ENCODE measurements at places on chromosomes 5 and 9.

GRCh38 chr5:179417696-179418095 is 72.4 kb upstream of the ADAMTS2 start:
- DNase-seq, result no peak

GRCh38 chr5:35172533-35172932 is 57.8 kb downstream of the PRLR start:
- no peak for DNase-seq

DNA sequence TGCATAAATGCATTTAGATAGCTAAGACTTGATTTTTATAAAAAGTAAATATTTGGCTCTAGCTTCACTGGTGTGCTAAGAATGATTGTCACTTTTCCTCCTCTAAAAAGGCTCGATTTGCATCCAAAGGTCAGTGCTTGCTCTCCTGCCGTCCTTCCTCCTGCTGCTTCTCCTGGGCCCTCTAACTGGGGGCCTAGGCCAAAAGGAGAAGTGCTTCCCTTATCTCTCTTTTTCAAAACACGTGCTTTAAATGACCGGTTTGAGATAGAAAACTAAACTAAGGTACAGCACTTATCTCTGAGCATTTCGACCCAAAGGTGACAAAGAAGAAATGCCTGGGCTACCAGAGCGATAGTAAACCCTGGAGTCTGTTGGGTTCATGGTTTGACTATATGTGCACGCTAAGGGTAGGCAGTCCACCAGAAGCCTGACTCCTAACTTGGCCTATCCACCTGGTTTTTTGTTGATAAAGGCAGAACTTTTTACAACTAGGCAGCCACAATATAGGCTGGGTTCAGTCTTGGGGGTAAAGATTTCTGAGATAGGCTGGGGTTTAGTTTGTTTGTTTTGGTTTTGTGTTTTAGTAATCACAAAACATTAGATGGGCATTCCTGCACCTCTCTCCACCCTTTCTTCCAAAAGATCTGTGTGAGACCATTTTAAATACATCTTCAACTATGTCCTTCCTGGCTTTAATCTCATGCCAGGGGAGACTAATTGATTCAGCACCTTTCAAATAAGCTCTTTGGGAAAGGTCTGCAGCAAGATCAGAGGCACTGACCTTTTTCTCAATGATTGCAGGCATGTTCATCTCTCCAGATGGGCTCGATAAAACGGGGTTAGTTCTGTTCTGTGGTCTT is 3.8 kb downstream of the NR2F1-AS1 start:
- DNase-seq, result no peak

DNA sequence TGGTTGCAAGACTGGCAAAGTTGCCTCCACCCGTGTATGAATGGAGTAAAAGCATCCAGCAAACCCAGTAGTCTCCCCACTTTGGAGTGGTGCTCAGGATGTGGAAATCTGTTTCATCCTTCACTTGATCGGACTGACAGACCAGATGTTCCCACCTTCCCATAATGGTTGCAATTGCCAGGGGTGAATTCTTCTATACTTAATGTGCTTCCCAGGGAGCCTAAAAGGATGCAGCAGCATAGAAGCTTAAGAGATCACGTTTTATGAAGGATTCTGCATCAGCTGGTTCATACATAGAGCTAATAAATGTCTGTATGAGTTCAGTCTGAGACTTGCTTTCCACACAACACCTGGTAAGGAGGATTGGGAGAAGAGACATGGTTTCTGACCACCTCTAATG is 198.8 kb upstream of the S1PR3 start:
- no peak for DNase-seq

DNA sequence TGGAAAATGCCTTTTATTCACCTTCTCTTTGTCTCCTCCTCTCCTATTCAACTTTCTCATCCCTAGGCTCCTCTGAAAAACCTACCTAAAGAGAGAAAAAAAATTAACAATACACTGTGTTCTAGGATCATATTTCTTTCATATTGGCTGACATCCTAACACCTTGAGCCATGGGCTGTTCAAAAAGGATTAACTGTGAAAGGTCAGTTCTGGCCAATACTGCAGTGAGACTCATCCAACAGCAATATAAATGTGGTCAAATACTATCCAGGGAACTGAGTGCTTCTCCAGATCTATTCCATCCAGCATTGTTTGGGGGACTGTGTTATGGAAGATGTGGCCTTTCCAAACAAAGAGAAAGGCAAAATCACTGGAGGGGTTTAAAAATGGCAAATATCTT is 131.1 kb upstream of the MOCS2 start:
- no peak for DNase-seq

DNA sequence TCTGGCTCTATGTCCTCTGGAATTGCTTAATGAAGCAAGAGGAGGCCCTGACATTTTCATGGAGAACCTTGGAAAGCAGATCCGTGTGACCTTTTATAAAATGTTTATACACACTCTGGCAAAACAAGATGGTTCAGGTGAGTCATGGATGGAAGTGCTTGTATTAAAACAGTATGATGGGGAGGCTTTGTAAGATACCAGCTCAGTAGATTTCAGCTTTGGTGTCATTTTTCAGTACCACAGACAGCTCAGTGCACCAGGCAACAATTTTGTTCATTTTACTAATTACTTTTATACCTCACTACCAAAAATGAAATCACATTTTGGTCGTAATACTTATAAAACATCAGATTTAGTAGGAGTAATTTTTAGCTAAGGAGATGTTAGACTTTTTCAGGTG is 5.2 kb downstream of the KCNN2 start:
- DNase-seq, result no peak

Measured in Calu3 (cell line).